ENCODE measurements at places on chromosomes 3 and 15. TPM values are rescaled to one million over a fixed set of nuclear protein-coding genes. Genes with fewer than 3 reads are reported as not detected.

Gene TIGIT
- under 0.01 TPM for total RNA-seq

Gene NOX5
- not detected for total RNA-seq

Gene GOLGA8R
- total RNA-seq: 0.24 TPM

Gene EPHB3
- total RNA-seq: 26.3 TPM

Gene KLHL25
- 4.5 TPM for total RNA-seq
